ENCODE measurements at places on chromosomes 4 and X.
A peak's percentile ranks its signal among the peaks of the same experiment; 100 is the strongest.

- no peak overlapping the region for H3K27ac ChIP-seq
- DNase-seq, result no peak
- H3K4me1 ChIP-seq, result peaks cover 20% of the 10 kb centered on the region
- no peaks in the 10 kb centered on the region for H3K36me3 ChIP-seq
- peaks cover 3% of the 10 kb centered on the region for H3K27me3 ChIP-seq
Measured at GRCh38 chr4:4383085-4383484, 3.8 kb upstream of the NSG1 start.

DNA sequence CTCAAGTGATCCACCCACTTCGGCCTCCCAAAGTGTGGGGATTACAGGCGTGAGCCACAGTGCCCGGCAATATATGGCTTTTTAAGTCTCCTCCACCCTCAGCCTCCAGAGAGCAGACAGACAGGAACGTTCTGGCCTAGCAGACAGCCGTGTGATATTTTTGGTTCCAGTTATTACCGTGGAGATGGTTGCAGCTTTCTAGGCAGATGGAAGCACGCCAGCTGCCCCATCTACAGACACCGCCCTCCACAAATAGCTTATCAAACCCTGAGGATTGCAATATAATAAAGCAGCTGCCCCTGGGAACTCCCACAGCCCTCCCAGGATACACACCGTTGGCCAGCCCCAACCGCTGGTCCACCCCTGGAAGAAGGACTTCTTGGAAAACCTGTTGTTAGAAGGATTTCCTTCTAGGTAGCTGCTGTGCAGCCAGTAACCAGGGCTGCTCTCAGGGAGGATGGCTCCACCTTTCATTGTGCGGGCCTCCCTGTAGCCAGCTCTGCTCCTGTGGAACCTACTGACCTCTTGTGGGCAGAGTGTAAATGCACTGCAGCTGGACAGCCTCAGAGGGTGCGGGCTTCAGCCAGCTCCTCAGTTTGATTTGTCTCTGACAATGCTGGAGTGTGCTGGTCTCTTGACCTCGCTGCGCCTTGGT is 44.0 kb downstream of the SLC25A5 start:
- no peak overlapping the region for H3K27ac ChIP-seq
- H3K4me1 ChIP-seq, result peaks cover 2% of the 10 kb centered on the region
- H3K36me3 ChIP-seq, result no peaks in the 10 kb centered on the region

- H3K4me1 ChIP-seq, result no peaks in the 10 kb centered on the region
- no peaks in the 10 kb centered on the region for H3K27me3 ChIP-seq
- no peak overlapping the region for H3K4me3 ChIP-seq
Measured at GRCh38 chrX:143601809-143602208, 34.1 kb downstream of the SLITRK4 start.

DNA sequence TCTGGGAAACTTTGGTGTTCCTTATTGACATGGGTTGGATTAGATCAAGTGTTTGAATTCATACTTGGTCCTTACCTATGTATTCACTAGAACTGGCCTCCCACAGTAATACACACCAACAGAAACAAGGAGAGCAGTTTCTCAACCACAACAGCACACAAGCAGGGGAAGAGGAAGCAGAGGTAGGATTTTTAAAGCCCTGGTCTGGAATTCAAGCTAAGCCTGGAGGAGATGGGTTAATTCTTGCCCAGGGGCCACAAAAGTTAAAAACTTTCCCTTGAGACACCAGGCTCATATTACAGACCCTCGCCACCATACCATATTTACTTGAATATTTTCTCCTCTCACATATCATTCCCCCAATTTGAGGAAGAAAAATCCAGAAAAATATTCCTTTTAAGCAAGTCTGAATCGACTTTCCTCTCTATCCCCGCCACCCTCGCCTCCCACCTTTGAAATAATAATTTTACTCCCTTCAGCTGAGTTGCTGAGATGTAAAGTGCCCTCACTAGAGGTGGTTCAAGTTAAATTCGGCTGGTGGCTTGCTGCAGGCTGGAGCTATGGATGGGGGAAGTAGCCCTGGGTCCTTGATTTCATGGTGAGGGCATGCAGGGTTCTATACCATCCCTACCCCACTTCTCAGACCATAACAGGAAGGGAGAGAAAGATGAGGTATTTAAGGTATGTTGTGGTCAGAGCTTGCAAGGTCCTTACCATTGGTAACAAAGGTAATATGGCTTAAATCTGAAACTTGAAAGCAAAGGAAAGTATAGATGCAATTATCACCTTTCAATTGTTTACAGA is 440.2 kb downstream of the INPP4B start:
- H3K27ac ChIP-seq, result peak overlapping the region; percentile 62
- peak overlapping the region; percentile 63 for H3K4me3 ChIP-seq

GRCh38 chrX:102115748-102116147 is 9.7 kb upstream of the TCEAL2 start:
- H3K27me3 ChIP-seq, result no peaks in the 10 kb centered on the region
- H3K36me3 ChIP-seq, result no peaks in the 10 kb centered on the region
- no peak for DNase-seq
- H3K27ac ChIP-seq, result no peak overlapping the region
- no peaks in the 10 kb centered on the region for H3K4me1 ChIP-seq

DNA sequence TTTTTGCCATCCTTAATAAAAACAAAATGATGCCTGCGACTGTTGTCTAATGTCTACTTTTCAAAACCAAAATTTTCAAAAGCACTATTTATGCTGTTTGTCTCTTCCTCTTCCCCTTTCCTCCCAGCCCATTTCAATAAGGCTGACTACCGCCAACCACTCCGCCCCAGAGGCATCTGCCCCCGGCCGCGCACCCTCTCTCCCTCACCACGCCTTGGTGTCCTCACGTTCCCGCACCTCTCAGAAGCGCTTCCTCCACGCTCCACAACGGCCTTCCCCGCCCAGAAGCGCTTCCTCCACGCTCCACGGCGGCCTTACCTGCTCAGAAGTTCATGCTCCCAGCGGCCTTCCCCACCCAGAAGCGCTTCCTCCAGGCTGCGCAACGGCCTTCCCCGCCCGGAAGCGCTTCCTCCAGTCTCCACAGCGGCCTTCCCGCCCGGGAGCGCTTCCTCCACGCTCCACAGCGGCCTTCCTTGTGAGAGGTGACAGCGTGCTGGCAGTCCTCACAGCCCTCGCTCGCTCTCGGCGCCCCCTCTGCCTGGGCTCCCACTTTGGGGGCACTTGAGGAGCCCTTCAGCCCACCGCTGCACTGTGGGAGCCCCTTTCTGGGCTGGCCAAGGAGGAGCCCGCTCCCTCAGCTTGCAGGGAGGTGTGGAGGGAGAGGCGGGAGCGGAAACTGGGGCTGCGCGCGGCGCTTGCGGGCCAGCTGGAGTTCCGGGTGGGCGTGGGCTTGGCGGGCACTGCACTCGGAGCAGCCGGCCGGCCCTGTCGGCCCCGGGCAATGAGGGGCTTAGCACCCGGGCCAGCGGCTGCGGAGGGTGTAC is 490.4 kb upstream of the ZFP42 start:
- H3K36me3 ChIP-seq, result no peaks in the 10 kb centered on the region
- H3K4me1 ChIP-seq, result no peaks in the 10 kb centered on the region
- H3K4me3 ChIP-seq, result no peak overlapping the region
- no peaks in the 10 kb centered on the region for H3K27me3 ChIP-seq
- no peak for DNase-seq

DNA sequence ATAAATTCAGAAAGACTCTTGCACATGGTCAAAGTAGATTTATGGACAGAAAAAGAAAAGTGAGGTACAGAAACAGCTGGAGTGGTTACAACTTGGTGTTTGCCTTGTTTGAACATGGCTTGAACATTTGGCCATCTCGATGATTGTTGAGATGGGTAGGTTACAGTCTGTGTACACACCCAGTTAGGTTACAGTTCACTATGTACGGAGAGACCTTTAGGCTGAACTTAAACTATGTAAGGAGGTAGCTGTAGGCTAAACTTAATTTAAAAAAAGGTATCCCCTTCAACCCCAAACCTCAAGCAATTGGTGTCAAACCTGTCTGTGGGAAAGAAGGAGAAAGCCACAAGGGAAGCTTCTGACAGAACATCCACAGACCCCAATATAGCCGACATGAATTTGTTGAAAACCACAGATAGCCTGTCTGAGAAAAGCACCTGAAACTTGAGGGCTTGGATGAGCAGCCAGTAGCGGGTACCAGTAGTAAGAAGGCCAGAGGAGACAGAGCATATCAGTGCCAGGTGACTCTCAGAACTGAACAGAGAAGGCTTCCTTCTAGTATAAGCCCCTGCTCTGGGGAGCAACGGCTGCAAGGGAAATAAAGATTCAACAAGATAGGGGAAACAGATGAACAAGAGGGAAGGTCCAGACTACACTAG is 247.9 kb upstream of the GALNTL6 start:
- no peaks in the 10 kb centered on the region for H3K36me3 ChIP-seq
- H3K27me3 ChIP-seq, result no peaks in the 10 kb centered on the region
- H3K4me3 ChIP-seq, result no peak overlapping the region
- H3K4me1 ChIP-seq, result no peaks in the 10 kb centered on the region

- DNase-seq, result no peak
- peaks cover 89% of the 10 kb centered on the region for H3K4me1 ChIP-seq
Measured at GRCh38 chrX:71102292-71102691, 4.2 kb downstream of the CXorf65 start.

DNA sequence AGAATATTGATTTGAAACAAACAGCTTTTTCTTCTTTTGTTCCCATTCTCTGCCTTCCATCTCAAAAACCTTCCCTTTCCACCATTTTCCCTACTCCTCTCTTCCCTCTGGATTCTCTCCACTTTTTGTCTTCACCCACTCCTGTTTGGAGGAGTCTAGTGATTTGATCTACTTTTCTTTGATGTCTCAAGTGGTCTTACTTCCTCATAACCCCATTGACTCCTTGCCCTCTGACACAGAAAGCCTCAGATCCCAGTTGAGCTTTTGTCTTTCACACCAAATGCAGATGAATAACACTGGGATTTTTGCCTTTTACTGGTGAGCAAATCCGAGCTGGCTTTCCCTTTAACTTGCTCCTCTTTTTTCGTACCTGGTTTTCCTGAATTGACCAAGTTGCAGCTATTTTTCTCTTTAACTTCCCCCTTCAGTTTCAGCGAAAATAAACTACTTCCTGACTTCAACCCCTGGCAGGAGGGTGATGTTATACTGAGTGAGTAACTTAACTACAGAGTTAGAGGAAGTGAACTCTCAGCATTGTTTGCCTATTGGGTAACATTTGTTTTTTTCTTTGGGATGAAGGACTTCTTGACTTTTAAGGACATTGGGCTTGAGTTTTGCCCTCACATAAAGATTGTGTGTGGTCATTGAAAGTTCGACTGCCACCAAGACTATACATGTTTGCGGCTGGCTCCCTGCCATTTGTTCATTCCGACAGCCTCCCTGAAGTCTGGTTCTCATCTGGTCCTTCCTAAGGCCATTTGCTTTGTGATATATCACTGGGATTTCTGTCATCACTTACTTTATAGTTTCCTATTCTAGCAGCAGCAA is 392.8 kb upstream of the NR3C2 start:
- no peaks in the 10 kb centered on the region for H3K4me1 ChIP-seq
- no peak for DNase-seq
- no peaks in the 10 kb centered on the region for H3K36me3 ChIP-seq
- no peak overlapping the region for H3K27ac ChIP-seq
- no peaks in the 10 kb centered on the region for H3K27me3 ChIP-seq

GRCh38 chr4:118772081-118772766 is 63.7 kb downstream of the SEC24D start:
- H3K27ac ChIP-seq, result no peak overlapping the region
- no peaks in the 10 kb centered on the region for H3K4me1 ChIP-seq
- peaks cover 7% of the 10 kb centered on the region for H3K36me3 ChIP-seq
- peak; percentile 63 for DNase-seq

GRCh38 chr4:76435528-76436319 is 695 bp downstream of the SHROOM3 start:
- no peak overlapping the region for H3K4me3 ChIP-seq
- H3K27ac ChIP-seq, result no peak overlapping the region
- no peak for DNase-seq
- peaks cover under 1% of the 10 kb centered on the region for H3K4me1 ChIP-seq

DNA sequence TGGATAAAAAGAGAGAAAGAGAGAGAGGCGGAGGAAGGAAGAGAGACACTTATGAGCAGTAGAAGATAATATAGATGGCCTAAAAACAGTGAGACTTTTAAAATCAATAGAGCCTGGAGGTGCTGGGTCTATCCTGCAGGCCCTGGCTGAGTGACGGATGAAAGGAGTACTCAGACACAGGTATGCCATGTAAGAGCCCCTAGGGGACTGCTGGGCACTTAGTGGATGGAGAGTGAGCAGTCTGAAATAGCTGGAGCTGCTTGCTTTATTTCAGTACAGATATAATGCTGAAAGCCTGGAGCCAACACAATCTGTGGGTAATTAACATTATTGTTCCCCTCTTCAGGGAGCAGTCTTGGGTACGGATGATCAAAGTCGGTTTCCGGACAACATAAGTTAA is 578.6 kb downstream of the SPOCK3 start:
- no peak for DNase-seq
- H3K4me3 ChIP-seq, result no peak overlapping the region
- no peaks in the 10 kb centered on the region for H3K36me3 ChIP-seq
- no peak overlapping the region for H3K27ac ChIP-seq
- H3K27me3 ChIP-seq, result no peaks in the 10 kb centered on the region
- H3K4me1 ChIP-seq, result no peaks in the 10 kb centered on the region

DNA sequence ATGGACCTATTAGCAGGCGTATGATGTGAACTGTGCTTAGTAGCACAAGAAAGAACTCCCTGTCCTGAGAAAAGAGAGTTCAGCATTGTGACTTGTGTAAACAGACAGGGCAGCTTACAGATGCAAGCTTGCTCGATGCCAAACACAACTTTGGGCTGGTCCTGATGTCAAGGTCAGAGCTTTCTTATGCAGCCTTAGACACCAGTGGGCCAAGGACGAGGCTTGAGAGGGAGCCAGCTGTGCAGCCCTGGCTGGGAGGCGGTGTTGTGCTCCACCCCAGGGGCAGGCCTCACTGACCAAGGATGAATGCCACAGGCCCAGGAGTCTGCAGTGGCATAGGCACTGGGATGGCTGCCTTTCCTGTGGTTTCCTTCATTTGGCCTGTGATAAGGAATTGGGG is 35.4 kb downstream of the JADE1 start:
- H3K27ac ChIP-seq, result no peak overlapping the region
- peaks cover 80% of the 10 kb centered on the region for H3K36me3 ChIP-seq
- H3K27me3 ChIP-seq, result no peaks in the 10 kb centered on the region

DNA sequence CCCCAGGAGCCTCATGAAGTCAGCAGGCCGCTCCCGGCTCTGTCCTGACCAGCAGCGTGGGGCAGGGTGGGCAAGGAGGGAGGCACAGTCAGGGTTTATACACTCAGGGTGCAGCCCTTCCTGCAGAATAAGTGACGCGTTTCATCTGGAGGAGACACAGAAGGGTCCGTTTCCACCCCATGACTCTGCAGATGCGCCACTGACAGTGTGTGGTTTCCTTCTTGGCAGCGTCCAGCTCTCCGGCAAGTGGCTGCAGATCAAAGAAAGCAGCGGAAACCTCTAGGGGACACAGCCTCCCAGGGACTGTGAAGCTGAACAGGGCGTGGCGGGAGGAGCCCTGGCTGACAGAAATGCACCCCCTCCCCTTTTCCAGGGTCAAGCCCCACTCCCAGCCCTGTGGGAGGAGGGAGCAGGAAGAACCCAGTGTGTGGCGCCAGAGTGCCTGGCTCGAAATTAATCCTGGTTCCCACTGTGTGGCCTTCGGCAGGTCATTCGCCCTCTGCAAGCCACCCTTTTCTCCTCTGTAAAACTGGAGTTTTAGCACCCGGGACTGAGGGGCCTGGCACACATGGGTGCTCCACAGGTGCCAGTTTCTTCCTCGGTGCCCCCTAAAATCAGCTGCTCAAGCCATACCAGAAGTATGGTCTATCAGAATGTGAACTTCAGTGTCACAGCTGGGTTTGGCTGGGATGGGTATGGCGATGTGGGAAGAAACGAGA is 17.3 kb upstream of the TBC1D14 start:
- peaks cover 41% of the 10 kb centered on the region for H3K4me1 ChIP-seq
- no peaks in the 10 kb centered on the region for H3K27me3 ChIP-seq
- no peak overlapping the region for H3K27ac ChIP-seq
- DNase-seq, result no peak
- H3K4me3 ChIP-seq, result peak overlapping the region; percentile 19

GRCh38 chrX:69131886-69132285 is 33.4 kb downstream of the PJA1 start:
- H3K4me1 ChIP-seq, result peaks cover 2% of the 10 kb centered on the region
- no peak for DNase-seq
- H3K4me3 ChIP-seq, result no peak overlapping the region
- H3K27me3 ChIP-seq, result peaks cover 12% of the 10 kb centered on the region
- no peaks in the 10 kb centered on the region for H3K36me3 ChIP-seq

Data from CD4-positive, alpha-beta T cell (primary cell).